ENCODE measurements at places on chromosomes 16 and 17.

- no peak for DNase-seq
These were observed 631 bp downstream of the NXPH3 start for GRCh38 chr17:49576088-49576916.

DNA sequence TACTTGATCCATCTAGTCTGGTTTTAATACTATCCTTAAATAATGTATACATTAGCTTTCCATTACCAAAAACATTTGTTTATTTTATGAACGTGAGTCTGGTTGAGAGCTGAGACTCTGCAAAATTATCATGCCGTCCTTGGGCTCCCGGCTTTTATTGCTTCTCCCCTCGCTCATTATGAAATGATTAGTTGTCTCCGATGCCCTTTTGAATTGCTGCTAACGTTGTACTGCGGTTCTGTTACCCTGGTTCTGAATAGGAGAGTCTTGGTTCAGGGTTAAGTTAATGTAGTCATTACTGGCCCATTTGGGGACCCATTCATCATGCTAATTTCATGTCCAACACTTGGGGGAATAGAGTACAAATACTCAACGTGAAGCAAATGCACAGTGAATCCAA lies 12.8 kb downstream of the XYLT1 start:
- no peak for DNase-seq

GRCh38 chr16:50692999-50693781 lies at the start of gene NOD2:
Gene NOD2 (plus strand): TSS chr16:50693606. CDS start chr16:50699496, 5,890 bp downstream.
- DNase-seq = peak; percentile 59

- no peak for DNase-seq
These were observed 2.0 kb upstream of the ABCC12 start for GRCh38 chr16:48157794-48158193.

DNA sequence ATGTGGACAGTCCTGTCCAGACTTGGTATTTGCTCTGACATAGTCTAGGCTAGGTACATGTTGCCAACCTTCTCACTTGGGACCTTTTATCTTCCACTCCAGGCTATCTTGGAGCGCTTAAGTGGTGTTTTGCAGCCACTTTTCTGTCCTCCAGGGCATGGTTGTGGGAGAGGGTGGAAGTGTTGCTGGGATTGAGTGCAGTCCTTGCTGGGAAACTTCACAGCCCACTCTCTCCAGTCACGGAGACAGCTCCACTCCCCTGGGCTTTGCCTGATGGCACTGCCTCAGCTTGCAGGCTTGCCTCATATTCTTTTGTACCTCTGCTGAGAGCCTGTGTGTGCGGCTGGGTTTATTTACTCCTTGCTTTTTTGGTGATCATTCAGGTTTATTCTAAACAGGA lies 17.4 kb downstream of the RPA1 start:
- DNase-seq = no peak

GRCh38 chr16:70391881-70392481 lies 45.3 kb downstream of the DDX19A start:
- DNase-seq = no peak

GRCh38 chr17:34827008-34827407 lies 134.3 kb downstream of the CCT6B start:
- DNase-seq = no peak

GRCh38 chr17:30824002-30824355 lies 513 bp downstream of the CRLF3 start:
- DNase-seq = no peak
